Fibroblast of upper back skin (primary cell): ENCODE measurements at places on chromosomes 11 and 22.

DNA sequence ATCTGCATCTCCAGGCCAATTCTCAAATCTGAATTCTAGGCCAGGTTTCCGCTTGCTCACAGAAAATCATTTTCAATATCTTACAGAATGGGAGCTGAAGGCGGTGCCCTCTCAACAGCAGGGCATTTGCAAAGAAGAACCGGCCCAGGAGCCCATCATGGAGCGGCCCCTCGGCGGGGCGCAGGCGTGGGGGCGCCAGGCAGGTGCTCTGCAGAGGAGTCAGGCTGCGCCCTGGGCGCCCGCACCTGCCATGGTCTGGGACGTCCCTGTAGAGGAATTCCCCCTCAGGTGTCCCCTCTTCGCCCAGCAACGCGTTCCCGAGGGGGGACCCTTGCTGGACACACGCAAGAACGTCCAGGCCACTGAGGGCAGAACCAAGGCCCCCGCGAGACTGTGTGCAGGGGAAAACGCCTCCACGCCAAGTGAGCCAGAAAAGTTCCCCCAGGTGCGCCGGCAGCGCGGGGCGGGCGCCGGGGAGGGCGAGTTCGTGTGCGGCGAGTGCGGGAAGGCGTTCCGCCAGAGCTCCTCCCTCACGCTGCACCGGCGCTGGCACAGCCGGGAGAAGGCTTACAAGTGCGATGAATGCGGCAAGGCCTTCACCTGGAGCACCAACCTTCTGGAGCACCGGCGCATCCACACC lies 11.5 kb downstream of the ZNF74 start:
- no peak for DNase-seq

GRCh38 chr11:113182288-113182687 lies 132.1 kb upstream of the TTC12 start:
- no peak for DNase-seq

DNA sequence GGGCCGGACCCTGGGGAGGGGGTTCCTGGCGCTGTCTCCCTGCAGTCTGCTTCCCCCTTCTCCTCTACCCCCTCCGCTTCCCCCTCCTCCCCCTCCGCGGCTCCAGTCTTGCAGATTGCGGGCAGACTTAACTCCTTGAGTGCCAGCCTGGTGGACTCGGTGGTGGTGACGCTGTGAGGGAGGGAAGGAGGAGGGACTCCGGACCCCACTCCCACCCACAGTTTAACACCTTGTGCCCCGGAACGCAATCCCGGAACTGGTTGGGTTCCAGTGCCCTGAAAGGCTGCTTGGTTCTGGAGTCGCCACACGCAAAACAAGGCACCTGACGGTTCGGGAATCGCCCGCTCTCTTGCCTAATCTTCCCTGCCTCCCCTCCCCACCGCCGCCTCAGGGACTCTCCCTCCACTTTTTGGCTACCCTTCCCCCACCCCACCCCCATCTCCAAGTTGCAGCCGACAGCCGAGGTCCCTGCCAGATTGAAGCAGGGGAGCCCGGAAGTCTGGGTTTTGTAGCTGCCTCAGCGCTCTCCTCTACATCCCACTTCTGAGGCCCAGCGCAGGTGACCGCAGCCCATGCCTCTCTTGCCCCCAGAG lies 3.9 kb upstream of the BCL9L start:
- peak; percentile 92 for DNase-seq

DNA sequence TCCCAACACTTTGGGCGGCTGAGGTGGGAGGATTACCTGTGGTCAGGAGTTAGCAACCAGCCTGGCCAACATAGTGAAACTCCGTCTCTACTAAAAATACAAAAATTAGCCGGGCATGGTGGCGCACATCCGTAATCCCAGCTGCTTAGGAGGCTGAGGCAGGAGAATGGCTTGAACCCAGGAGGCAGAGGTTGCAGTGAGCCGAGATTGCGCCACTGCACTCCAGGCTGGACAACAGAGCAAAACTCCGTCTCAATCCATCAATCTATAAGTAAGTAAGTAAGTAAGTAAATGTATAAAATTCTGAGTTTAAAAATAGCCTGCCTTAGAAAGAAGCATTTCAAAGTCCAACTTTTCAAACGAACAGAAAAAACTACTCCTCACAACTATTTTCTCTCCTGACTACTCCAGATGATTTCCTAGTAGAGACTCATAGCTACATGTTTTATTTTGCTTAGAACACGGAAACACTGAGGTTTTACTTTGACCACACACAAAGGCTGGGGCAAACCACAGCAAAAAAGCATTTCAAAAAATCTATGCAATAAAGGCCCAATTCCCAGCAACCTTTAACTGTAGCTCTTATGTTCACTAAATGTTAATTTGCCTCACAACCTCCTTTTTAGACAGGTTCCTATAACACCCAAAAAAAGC lies 16.3 kb downstream of the SPTY2D1 start:
- DNase-seq, result peak; percentile 69

DNA sequence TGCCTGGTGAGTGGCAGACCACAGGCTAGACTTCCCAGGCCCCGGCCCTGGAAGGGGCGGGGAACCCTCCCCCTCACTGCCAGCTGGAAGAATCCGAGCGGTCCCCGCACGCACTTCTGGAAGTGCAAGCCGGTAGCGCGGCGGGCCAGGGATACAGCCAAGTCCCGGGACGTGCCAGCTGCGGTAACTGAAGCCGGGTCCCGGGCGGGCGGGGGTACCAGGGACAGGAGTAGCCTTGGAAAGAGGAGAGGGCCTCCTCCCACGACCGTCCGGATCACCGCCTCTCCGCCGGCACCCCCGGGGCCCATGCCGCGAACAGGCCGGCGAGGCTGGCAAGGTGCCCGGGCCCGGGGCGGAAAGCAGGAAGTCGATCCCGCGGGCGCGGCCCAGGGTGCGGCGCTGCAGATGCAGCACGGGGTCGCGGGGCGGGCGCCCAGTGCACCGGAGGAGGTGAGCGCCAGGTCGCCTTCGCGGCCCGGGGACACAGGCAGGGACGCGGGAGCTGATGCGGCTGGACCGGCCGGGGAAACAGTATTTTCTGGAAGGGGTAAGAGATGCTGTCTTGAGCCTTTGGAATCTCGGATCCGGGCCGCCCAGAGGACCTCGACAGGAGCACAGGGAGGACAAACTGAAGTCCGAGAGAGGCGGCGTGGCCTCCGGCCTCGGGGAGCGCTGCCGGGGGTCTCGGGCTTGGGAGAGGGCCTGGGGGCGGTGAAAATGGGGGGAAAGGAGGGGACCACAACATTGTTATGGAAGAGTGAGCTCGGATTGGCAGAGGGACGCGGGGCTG lies 783 bp upstream of the SLC35C1 start:
- peak; percentile 43 for DNase-seq

DNA sequence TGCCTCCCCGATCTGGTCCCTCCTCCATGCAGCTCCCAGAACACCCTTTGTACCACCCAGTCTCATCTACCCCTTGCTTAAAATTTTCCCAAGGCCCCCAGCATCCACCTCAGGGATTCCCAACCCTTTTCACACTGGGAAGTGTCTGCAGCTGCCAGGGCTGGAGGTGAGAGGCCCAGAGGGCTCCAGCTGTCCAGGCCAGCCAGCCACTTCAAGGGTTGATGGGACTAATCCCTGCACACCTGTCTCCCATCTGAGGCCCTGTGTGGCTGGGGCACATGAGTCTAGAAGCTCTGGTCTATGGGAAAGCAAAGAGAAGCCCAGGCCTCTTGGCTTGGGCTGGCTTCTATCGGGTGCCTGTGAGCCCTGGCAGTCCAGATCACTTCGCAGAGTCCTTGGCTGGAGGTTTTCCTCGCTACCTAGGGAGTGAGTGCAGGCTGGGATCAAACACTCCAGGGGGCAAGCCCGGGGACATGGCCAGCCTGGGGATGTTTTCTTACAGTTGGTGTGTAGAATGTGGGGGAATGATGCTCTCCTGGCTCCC lies 41.1 kb upstream of the TPBGL start:
- no peak for DNase-seq

- no peak for DNase-seq
Observed at GRCh38 chr11:9528573-9529333, 44.7 kb upstream of the WEE1 start.

- DNase-seq, result peak; percentile 20
Observed at GRCh38 chr11:43579171-43579918, 101.2 kb upstream of the HSD17B12 start.

- no peak for DNase-seq
Observed at GRCh38 chr11:10289765-10290380, 4.1 kb downstream of the SBF2 start.

DNA sequence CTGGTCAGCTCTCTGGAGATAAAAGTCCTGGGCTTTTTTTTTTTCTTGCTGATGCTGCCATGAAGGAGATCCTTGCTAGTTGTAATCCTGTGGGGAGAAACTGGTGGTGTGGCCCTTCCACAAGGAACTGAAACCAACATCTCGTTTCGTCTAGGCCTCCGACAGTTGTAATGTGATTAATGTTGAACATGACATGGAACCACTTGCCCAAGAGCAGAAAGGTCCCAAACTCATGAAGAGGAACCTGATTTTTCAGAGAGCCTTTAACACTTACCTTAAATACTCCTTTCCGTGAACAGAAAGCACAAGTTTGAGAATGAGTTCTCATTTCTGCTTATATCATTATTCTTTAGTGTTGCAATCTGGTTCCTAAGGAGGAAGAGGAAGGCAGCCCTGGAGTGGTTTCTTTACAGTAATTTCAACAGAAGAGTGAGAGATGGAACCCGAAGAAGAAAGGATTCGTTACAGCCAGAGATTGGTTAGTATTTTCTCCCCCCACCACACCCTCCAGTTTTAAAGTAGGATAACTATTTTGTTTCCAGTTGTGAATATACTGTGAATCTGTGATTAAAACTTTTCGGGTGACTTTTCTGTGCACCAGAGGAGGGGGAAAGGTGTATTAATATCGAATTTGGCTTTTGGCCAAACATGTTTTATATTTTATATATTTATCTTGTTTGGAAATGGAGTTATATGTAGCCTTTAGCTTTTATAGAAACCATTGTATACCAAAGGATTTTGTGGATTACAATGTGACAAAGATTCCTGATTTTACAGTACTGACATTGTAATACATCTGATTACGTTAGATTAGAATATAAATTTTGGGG lies 2.0 kb downstream of the KDM2A start:
- DNase-seq, result peak; percentile 18

DNA sequence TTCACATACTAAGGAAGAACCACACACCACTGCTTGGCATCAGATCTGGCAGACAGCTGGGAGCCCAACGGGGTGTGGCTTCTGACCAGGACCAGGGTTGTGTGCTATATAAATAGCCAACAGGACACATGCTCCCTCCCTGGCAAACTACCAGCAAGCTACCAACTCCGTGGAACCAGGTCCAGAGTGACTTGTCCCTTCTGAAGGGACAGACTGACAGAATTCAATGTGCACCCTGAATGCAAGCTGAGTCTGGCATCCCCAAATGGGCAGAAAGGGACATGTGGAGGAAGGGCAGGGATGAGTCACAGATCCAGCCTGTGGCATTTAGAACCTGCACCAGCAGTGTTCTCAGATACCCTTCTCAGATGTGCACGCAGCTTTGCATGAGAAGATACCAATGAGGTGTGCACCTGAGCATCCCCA lies 92.9 kb downstream of the MICAL3 start:
- DNase-seq, result no peak

GRCh38 chr11:130396965-130397364 lies 31.4 kb downstream of the ADAMTS8 start:
- DNase-seq, result no peak

DNA sequence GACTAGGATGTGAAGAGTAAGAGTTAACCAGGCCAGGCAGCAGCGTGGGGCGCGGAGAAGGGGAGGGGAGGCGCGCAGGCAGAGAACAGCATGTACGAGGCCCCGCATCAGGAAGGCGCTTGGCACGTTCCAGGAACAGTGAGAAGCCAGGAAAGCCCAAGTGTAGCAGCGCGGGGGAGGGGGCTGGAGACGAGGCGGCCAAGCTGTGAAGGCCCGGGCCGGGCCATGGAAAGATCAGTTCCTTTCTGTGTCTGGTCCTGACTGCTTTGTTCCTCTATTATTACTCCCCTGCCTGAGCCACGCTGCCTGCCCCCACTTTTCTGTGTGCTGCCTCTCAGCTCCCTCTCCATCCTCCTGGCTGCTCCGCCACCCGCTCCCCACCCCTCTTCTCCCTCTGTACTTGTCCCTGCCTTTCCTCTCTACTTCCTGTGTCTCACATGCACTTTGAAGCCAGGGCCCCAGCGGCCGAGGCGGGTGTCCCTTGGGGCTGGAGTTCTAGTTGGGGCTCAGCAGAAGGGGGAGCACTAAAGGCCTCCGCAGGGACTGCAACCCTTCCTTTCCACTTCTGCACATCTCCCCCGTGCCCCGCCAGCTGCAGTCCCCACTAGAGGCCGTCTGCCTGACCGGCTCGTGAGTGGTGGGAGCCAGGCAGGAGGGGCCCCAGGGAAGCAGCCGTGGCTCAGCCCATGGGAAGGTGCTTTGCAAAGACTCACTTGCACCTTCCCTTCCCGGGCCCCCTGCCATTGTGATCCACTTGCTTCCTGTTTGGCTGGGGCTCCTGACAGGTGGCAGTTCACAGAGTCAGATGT lies 63.7 kb downstream of the PRDM11 start:
- peak; percentile 57 for DNase-seq
